ENCODE measurements at places on chromosomes 4 and X. TPM values are rescaled to one million over a fixed set of nuclear protein-coding genes. Genes with fewer than 3 reads are reported as not detected.

DNA sequence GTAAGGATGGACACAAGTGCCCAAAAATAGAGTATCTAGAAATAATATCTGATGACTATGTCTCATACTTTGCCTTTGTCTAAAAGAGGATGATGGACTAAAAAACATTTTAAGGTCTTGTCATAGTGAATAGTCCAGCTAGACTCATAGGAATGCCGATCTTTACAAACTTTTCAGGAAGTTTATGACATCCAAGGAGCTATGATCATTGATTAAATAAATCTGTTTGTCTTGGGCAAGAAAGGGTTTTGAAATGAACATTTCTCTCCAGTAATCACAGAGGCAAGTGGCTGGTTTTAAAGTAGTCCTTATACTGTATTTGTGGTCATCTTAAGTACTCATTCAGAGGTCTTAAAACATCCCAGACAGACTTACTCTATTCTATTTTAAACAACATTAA lies 109.8 kb downstream of the MAPK10 start:
- DNase-seq = no peak

DNA sequence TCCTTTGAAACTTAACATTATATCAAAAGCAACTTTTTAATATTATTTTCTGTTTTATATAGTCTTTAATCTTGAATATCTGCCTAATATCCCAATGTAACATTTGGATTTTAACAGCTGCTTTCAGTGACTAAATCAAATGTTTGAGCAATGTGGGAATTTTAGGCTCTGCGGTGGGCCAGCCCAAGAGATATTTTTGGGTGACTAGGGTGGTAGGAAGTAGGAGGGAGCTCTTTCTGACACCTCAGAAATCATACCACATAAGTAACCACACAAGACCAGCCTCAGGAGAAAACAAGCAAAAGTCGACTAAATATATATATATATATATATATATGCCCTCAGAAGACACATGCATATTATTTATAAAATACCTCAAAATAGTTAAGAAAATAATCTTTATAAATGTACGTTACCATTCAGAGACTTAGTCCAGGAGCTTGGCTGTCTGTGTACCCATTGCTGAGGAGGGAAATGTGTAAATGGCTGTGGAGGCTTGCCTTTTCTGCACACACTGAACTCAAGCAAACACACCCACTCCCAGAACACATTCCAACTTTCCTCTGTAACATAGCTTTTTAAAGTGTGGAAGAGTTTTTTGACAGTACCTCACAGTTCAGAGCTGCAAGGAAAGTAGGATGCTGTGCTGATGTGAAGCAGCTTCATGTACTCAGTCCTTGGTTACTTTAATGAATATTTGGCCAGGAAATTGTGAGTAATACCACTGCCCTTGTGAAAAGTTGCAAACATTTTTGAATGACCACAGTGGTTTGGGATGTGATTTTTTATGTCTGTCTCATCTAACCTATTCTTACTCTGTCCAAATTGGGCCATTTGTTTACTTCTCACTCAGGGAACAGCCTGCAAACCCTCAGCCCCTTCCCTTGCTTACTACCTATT lies at the start of gene RTL3:
Gene RTL3, minus strand, starts transcription at position 484 of the 900 bp plus-strand sequence. CDS start 908 bp downstream, outside the sequence.
- DNase-seq = no peak

The ENPEP gene
- 1.4 TPM for total RNA-seq

DNA sequence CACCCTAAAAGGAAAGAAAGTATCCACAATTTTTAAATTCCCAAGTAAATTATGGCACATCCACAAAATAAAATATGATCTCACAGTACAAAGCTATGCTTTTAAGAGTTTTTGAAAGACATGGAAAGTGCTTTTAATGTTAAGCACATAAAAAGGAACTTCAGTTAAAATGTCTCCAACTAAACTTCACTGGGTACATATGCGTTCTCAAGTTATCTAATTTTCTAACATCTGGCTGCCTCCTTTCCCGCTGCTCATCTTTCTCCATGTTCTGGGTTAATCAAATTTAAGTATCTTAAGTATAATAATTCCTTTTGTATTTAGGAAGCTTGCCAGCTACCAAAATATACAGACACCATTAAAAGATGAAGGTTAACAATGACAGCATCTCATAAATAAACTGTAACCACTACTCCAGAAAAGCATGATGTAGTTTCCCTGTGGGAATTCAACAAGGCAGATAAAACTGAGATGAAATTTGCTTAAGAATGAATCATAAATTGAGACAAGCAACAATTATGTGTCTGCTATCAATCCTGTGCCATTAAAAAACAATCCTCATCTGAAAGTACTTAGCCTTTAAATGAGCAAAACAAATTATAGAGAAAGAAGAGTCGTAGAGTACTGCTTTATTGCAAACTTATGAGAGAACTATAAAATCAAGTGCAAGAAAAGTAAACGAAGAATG lies 25.1 kb downstream of the PRSS12 start:
- DNase-seq = no peak

DNA sequence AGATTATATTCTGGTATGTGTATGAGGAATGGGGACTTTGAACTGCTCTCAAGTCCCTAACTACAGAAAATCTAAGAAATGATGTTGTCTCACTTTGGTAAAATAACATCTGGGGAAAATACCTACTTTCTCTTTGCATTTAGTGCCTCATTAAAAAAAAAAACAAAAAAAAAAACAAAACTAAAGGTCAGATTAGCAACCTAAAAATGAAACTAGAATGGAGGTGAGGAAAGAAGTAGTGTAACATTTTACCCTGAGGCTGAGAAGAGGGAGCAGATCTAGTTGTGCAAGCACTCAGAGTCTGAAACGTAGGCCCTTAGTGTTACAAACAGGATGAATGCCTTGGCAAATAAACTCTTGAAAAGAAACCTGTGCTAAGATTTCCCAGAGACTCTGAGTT lies 56.0 kb downstream of the VGLL1 start:
- DNase-seq = no peak

The FGD1 gene
- total RNA-seq = 0.84 TPM

DNA sequence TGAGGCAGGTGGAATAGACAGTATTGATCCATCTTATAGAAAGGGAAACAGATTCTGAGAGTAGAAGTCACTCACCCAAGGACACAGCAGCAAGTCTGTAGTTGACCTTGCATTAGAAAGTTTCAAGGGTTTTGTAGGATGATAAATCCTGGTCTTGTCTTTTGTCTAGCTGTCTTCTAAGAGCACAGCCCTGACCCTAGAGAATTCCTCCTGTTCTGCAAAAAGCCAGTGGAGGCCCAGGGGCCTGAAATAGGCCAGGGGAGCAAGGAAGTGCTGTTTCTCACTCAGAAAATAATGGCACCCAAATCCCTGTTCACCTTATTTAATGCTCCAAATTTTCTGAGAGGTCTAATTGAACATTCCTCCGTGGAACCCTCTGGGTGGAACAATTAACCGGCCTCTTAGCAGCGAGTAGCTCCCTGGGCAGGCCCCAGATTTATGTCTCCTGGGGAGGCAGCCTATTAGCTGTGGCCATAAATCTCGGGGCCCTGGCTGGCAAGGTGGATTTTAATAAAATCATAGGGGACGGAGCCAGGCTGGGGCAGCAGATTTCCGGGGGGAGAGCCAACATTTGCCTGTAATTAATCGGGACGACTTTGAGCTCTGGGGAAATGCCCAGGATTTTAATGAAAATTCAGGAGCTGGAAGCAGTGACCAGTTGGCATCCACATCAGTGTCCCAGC lies 49.2 kb upstream of the MSX1 start:
- DNase-seq = no peak

- no peak for DNase-seq
Observed at GRCh38 chrX:16796298-16796697, 10.0 kb downstream of the TXLNG start.

GRCh38 chr4:157806184-157806583 lies 366.6 kb downstream of the GASK1B start:
- DNase-seq = no peak

GRCh38 chrX:103904301-103904700 lies 58.1 kb upstream of the TMSB15B start:
- no peak for DNase-seq

The SMR3B gene
- total RNA-seq = not detected

- DNase-seq = no peak
Observed at GRCh38 chrX:18885328-18886004, 98.4 kb downstream of the PHKA2 start.

DNA sequence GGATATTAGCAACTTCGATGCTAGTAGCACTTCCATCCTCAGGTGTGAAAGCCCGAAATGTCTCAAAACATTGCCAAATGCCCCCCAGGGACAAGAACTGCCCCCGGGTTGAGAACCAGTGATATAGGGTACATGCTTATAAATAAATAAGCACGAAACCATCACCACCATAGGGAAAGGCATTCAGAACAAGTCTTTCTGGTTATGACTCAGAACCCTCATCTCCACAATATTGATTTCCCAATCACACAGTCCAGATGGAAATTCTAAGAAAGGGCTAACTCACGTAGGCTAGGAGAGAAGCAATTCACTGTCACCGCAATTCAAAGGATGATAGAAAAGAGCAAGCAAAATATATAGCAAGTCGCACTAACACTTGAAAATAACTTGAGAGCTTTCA lies 84.8 kb downstream of the ANOS1 start:
- no peak for DNase-seq

DNA sequence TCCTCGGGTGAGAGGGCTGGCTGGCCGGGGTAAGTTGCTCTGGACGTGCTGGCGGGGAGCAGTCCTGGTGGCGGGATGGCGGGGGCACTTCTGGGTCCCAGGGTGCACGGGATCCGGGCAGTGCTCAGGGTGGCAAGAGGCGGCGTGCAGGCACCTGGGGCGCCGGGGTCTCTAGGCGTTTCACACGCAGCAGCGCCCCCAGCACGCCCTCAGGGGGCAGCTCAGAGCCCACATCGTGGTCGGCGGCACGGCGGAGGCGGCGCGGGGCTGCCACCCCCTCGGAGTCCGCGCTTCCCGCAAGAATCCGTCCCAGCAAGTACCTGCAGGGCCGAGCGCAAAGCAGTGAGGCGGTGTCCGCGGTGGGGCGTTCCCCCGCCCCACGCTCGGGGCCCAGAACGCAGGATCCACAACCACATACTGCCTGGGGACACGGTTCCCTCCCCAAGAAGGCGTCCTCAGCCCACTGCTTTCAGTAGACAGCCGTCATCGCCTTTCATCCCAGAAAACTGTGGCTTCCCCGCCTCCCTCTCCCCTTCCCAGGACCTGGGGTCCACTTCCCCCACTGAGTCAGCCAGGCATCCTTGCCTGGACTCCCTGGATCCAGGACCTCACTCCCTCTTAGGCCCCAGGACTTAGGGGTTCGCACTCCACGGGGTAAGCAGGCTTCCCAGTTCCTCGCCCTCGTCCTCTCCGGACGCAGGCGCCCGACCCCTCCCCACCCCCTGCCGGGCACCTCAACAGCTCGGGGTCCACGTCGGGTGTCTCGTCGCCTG lies 4.1 kb downstream of the PCSK1N start:
- no peak for DNase-seq

GRCh38 chr4:10640561-10641201 lies 43.9 kb downstream of the CLNK start:
- no peak for DNase-seq

The TLR6 gene
- 1.2 TPM for total RNA-seq

The SPCS3 gene
- total RNA-seq = 55.4 TPM

The DSPP gene
- not detected for total RNA-seq

DNA sequence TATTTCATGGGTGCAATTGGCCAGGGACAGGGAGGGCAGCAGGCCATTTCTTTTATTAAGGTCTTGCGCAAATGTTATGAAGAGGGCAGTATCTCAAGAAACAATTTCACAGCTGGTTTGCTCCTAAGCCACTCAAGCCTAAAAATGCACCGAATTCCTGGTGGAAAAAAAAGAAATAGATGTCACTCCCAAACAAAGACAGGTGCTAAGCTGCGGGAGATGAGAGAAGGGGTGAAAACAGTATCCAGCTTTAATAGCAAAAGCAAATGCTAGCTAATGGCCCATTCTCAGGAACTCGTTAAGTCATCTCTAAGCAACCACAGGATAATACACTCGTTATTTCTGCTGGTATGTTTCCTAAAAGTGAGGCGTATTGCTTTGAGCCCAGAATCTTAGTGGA lies 116.4 kb downstream of the ARX start:
- DNase-seq = no peak

GRCh38 chr4:16661813-16662212 lies 236.6 kb downstream of the LDB2 start:
- no peak for DNase-seq

DNA sequence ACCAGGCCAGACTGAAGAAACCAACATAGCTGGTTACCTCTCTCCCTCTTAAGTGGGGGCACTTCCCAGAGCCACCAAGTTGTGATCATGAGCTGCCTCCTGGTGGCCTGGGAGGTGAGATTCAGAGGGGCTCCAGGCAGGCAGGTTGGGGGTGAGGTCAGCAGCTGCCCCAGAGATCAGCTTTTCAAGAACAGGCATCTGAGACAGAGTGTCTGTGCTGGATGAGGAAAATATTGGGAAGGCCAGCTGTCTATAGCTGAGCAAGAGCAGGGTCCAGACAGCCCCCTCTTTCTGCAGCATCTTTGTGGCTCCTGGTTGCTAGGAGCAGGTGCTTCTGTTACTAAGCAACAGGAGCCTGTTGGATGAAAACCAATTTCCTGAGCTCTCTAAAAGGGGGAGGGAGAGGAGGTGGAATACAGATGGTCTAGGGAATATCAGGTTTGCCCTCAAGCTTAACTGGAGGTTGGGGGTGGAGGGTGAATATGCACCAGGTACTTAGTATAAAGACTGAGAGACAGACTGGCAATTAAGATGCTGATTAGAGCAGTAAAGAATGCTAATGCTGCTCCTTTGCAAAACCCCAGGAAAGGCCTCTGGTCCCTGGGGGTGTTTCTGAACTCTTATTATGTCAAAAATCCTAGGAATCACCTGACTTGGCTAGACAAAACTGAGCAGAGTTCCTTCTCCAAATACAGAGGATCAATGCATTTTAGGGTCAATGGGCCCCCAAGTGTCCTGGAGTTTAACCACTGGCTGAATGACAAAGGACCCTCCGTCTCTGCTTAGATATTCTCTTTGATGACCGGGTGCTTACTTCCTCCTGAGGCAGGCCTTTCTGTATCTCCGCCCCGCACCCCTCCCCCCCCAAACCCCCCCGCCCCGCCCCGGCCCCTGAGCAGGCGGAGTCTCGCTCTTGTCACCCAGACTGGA lies 21.4 kb downstream of the ZCCHC13 start:
- no peak for DNase-seq

The ERAS gene
- total RNA-seq = not detected

The AREG gene
- total RNA-seq = not detected

DNA sequence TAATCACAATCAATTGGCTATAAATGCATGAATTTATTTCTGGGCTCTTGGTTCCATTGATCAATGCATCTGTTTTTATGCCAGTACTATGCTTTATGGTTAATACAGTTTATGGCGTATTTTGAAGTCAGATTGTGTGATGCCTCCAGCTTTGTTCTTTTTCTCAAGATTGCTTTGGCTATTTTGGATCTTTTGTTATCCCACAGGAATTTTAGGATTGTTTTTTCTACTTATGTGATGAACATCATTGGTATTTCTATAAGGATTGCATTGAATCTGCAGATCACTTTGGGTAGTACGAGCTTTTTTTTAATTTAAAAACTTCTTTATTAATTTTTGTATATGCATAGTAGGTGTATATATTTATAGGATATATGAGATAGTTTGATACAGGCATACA lies 338.7 kb upstream of the IGFBP7 start:
- no peak for DNase-seq

The VEGFC gene
- total RNA-seq = 3.0 TPM

All from psoas muscle (tissue), 8 donors.